ENCODE measurements at places on chromosomes 6 and 20. TPM values are rescaled to one million over a fixed set of nuclear protein-coding genes. Genes with fewer than 3 reads are reported as not detected.

Gene SLC22A2
- polyA plus RNA-seq: not detected

Gene PAX1
- polyA plus RNA-seq: not detected

Gene ULBP3
- 0.56 TPM for polyA plus RNA-seq

Gene MRAP2
- polyA plus RNA-seq: 0.54 TPM

Gene PPP1R16B
- polyA plus RNA-seq: 2.9 TPM

Gene BPI
- polyA plus RNA-seq: 0.02 TPM

Gene TUBE1
- polyA plus RNA-seq: 22.8 TPM

Gene VWA7
- polyA plus RNA-seq: 0.61 TPM

Gene AVP
- polyA plus RNA-seq: not detected

Gene PRSS35
- polyA plus RNA-seq: 0.11 TPM

Gene MAK
- polyA plus RNA-seq: 0.09 TPM

Gene RUNX2
- 0.31 TPM for polyA plus RNA-seq

Gene CCN6
- polyA plus RNA-seq: not detected

Gene RFX6
- polyA plus RNA-seq: not detected

Gene MLN
- not detected for polyA plus RNA-seq

Gene RIPPLY2
- polyA plus RNA-seq: 0.07 TPM

Gene IPCEF1
- 0.82 TPM for polyA plus RNA-seq

Gene THBS2
- 2.6 TPM for polyA plus RNA-seq

Gene OPN5
- not detected for polyA plus RNA-seq

Gene LZTS3
- 18.4 TPM for polyA plus RNA-seq

Gene ADGRF4
- polyA plus RNA-seq: 0.04 TPM

Gene NOX3
- not detected for polyA plus RNA-seq

Gene SOBP
- 1.8 TPM for polyA plus RNA-seq

Gene FRK
- 1.1 TPM for polyA plus RNA-seq

Gene RPRD1B
- polyA plus RNA-seq: 9.0 TPM

Gene ADGRB3
- polyA plus RNA-seq: 0.46 TPM

Gene CPXM1
- polyA plus RNA-seq: 3.6 TPM

Gene FAXC
- polyA plus RNA-seq: 0.09 TPM

Gene FABP7
- polyA plus RNA-seq: not detected

Gene SYTL3
- 3.9 TPM for polyA plus RNA-seq

Gene TSHZ2
- 15.8 TPM for polyA plus RNA-seq

Gene NKAPL
- polyA plus RNA-seq: 1.2 TPM

Gene C20orf144
- polyA plus RNA-seq: 0.05 TPM

Gene MUC21
- 1.1 TPM for polyA plus RNA-seq

Gene ATP9A
- 10.4 TPM for polyA plus RNA-seq

Gene DSP
- 51.7 TPM for polyA plus RNA-seq

Gene SLC35D3
- 0.52 TPM for polyA plus RNA-seq

Gene CALHM4
- polyA plus RNA-seq: not detected

Gene SNAP25
- 10.1 TPM for polyA plus RNA-seq

Gene SPTLC3
- polyA plus RNA-seq: 2.2 TPM

Gene TMEM170B
- polyA plus RNA-seq: 0.74 TPM

Gene OTOR
- not detected for polyA plus RNA-seq

Gene POU5F1
- 1.4 TPM for polyA plus RNA-seq

Gene ADAM33
- 3.8 TPM for polyA plus RNA-seq

Gene XKR7
- 0.15 TPM for polyA plus RNA-seq

Gene STMND1
- not detected for polyA plus RNA-seq

Gene STX11
- 21.9 TPM for polyA plus RNA-seq

Gene LY86
- 0.28 TPM for polyA plus RNA-seq

Gene SEL1L2
- polyA plus RNA-seq: not detected
